ENCODE measurements at places on chromosomes 4 and X. TPM values are rescaled to one million over a fixed set of nuclear protein-coding genes. Genes with fewer than 3 reads are reported as not detected.

The CRLF2 gene
- total RNA-seq, result not detected

The AKAP14 gene
- not detected for total RNA-seq

The RHOXF1 gene
- not detected for total RNA-seq

The PAGE2B gene
- total RNA-seq, result not detected

- no peak for DNase-seq
These were observed 1.6 kb upstream of the JCHAIN start for GRCh38 chr4:70667740-70668535.

- no peak for DNase-seq
These were observed 833.3 kb upstream of the INTU start for GRCh38 chr4:126799416-126799815.

DNA sequence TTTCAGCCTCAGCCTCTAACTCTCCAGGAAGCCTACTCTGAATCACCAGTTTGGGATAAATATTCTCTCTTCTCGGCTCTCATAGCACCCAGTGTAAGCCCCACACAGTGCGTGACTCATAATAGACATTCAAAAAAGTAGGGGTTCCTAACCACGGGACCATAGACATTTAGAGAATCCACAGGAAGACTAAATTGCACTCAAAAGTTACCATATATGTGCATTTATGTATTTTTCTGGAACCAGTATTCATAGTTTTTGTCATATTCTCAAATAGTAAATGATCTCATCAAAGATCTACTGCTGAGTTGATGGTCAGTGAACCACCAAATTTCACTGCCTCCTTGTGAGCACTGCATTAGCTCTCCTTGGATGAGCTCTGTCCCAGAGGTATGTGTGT is 625.7 kb downstream of the SMARCA1 start:
- no peak for DNase-seq

DNA sequence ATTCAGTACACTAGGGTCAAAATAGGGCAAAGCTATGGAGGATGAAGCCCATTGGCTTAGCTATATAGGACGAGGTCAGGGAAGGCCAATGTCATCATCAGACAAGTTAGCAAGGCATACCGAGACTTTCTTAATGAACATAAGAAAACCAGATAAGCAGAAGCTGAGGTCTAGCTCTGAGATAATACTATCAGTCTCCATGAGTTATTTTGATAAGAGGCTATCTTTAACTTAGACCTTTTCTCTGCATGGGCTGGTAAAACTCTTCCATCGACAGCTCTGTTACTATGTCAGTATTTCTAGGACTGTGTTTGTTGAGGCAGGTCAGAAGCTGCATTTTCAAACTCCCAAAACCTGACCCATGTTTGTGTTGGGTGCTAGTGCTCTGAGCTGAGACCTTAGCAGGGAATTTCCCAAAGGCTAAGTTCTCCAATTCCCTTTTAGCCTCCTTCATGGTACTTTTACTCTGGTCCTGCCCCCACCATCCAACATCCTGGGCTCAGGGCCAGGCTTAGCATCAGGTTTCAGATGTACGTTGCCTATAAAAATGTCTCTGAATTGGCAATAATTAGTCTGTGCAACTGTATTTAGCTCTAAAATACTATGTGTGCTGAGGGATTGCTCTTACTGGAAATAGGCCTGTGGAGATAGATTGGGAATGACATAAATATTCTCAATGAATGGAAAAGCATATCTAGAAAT is 29.3 kb upstream of the LRAT start:
- no peak for DNase-seq

Measured in renal cortical epithelial cell (primary cell).